ENCODE measurements at places on chromosomes 7 and 10.

DNA sequence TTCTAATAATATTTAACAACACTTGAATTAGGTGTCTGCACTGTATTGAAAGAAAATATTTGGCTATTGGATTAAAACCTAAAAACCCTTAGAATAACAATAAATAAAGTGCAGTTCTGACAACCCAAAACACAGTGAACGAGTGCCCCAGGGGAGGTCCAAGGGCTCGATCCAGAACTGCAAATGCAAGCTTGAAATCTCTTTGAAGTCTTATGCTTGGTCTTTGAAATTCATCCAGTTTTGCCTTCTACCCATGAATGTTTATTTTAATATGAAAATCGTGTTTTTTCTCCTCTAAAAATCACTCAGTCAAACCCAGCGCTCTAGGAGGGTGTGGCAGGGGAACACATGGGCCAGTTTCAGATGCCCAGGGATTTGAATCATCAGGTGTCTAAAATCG lies 119.5 kb downstream of the MTPAP start:
- DNase-seq: no peak

- DNase-seq: no peak
These were observed 42.1 kb downstream of the SEMA3D start for GRCh38 chr7:85144771-85145170.

DNA sequence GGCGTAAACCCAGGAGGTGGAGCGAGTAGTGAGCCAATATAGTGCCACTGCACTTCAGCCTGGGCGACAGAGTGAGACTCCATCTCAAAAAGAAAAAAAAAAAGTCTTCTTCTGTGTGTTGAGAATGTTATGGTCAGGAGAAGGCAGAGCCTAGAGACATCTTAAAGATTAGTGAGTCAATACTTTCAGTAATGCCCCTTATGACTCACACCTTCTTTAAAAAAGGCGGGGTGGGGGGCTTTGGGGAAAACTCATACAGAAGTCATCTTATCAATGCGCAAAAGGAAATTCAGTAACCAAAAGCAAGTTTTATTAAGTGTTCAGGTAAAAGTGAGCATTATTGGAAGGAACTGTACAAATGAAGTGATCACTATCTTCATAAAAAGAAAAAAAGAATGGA lies 1369.8 kb upstream of the LRRTM3 start:
- no peak for DNase-seq

DNA sequence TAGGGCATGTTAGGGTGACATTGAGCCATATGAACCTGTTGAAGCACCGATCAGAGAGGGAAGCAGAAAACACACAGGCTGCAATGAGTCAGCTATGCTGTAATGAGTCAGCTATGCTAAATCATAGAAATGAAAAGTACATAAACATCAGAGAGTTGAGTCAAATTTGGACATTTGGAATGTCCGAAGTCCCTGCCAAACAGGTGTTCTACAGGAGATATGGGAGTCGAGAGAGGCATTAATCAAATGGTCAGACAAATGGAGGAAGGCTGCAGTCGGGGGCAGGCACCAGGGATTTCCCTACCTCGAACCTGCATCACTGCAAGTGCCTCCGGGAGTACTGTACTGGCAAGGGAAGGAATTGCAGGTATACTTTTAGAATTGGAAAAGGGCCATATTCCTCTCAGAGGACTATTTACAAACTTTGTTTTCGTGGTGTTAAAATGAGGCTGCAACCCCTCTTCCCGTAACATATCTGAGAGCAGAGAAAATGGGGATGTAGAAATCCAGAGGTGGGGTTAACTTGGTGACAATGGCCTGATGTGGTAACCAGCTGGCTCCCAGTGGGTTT lies 8.8 kb upstream of the ZC3HAV1 start:
- peak; percentile 79 for DNase-seq

DNA sequence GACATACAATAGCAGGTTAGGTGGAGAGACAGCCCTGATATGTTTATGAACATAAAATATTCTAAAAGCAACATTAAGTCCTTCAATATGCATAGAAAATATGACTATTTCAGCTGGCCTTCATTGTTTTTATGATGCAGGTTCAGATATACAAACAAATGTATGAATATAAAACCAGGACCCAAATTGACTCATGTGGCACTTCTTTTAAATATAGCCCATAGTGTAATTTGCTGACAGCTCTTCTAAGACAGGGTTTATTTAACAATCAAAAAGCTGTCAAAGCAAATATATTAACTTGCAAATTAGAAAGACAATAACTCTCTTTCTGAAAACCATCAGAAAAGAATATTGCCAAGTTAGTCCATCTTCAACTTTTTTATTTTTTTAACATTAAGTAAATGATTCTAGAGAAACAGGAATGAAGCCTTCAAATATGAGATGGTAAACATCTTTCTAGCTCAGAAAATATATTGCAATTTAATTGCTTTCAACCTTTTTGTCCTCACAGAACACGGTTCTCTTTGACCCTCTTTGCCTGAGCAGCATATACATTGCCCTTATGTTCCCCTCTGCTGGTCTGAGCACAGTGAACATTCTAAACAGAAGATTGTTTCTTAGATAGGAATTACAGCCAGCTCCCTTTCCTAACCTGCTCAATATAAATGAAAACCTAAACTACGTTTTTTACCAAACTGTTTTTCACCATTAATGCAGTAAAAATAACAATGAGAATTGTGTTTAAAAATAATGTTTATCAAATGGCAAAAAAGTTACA lies 82.8 kb downstream of the CACNA2D1 start:
- no peak for DNase-seq

- DNase-seq: no peak
These were observed at the start of gene ZNF503 for GRCh38 chr10:75401569-75402485. Gene ZNF503 (minus strand): TSS chr10:75401764. CDS start chr10:75401419, 345 bp downstream.

DNA sequence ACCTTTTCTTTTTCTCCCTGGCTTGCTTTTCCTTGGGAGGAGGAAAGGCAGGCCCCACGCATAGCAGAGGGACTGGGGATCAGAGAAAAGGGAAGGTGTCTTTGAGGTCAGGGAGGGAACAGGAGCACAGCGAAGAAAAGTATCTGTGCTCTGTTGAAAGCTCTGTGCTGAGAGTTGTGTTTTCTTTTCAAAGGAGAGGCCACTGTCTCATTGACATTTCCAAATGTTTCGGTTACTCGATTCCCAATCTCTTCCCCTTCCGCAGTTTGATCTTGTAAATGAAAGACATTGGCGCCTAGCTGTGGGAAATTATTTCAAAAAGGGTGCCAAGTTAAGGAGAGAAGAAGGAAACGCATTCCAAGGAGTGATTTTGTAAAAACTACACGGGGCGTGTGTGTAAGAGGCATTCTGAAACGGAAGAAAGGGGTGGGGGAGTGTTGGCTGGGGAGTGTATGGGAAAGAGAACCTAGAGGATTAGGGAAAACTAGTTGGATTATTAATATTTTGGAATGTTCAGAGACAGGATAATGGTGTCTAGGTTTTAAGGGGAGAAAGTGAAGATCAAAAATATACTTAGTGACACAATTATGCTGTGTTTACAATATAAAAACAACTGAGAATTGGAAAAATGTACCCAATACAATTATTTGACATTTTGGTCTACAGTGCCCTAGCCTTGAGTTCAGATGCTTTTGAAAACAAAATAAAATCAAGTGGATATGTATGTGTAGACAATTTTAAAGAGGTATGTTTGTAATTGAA lies 708 bp downstream of the KLHDC10 start:
- no peak for DNase-seq

- no peak for DNase-seq
These were observed 45.0 kb upstream of the MGAM2 start for GRCh38 chr7:142066536-142066935.
